ENCODE measurements at places on chromosomes 12 and 14.

DNA sequence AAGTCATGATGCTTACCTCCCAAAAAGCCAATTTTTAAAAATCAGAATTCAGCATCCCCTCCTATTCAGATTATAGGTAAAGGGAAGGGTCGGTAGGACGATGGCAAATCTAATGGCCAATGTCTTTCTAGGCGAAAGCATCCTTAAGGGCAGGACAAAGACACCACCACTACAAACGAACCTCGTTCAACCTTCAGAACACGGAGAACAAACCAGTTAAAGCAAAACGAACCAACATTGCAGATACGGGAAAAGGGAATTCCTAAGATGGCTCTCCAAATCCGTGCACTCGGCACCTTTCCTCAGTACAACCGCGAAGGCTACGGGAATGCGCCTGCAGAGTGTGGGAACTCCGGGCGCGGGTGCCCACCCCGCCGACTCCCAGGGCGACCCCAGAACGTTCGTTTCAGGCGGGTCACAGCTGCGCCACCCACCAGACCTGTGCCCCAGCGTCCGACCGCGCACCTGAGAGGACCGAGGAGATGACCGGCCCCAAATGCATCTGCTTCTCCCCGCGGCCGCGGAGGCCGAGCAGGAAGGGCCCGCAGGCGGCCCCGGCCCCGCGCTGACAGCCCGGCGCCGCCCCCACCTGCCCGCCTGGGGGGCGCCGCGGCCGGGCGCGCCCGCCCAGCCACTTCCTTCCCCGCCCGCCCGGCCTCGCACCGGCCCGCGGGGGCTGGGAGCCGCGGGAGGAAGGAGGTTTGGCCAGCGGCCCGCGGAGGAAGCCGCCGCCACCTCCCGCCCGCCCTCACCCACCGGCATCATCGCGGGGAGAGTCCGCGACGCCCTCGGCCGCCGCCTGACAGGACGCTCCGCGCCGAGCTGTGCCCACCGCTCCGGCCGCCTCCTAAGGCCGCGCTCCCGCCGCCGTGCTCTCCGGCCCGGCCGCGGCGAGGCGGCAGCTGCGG, 578 bp downstream of the PPP1R13B start:
- DNase-seq = peak; percentile 6

DNA sequence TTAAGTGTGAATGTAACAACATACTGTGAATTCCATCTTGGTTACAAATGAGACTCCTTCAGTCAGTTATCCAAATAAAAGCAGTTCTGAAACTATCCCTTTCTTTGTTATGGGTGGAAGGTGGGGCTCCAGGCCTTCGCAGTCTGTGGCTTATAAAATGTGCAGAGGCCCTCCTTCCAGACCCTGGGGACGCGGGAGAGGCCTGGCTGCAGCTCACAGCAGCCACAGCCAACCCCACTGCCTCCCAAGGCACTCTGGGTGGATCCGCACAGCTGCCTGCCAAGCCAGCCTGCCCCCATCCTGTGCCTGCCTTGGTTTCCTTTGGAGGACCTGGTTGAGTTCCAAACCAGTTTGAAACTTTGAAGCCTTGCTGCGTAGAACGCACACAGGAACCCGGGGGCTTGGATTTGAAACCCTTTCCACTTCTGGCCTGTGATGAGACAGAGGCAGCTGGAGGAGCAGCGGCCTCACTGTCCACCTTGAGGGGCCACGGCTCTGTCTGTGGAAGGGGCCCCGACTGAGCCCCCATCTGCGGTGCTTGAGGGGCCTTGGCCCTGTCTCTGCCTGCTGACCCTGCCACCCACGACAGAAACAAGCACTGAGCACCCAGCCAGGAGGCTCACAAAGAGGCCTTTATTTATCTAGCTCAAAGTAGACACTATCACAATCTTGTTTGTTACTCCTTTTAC, 30.4 kb downstream of the CCNK start:
- DNase-seq = no peak

GRCh38 chr14:101192661-101193000, 289.1 kb upstream of the RTL1 start:
- no peak for DNase-seq

DNA sequence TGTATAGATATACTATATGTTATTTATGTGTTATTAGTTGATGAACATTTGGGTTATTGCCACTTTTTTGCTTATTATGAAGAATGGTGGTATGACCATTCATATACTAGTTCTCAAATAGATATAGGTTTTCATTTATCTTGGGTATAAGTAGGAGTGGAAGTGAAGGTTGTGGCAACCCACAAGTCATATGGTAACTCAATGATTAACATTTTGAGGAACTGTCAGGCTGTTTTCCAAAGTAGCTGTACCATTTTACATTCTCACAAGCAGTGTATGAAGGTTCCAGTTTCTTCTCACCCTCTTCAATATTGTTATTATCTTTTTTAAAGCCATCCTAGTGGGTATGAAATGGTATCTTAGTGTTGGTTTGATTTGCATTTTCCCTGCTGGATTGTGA, 19.0 kb upstream of the MSRB3 start:
- DNase-seq = no peak

DNA sequence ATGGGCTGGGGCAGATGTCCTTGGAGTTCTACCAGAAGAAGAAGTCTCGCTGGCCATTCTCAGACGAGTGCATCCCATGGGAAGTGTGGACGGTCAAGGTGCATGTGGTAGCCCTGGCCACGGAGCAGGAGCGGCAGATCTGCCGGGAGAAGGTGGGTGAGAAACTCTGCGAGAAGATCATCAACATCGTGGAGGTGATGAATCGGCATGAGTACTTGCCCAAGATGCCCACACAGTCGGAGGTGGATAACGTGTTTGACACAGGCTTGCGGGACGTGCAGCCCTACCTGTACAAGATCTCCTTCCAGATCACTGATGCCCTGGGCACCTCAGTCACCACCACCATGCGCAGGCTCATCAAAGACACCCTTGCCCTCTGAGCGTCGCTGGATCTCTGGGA, 2.7 kb upstream of the SMIM41 start:
- DNase-seq = no peak

DNA sequence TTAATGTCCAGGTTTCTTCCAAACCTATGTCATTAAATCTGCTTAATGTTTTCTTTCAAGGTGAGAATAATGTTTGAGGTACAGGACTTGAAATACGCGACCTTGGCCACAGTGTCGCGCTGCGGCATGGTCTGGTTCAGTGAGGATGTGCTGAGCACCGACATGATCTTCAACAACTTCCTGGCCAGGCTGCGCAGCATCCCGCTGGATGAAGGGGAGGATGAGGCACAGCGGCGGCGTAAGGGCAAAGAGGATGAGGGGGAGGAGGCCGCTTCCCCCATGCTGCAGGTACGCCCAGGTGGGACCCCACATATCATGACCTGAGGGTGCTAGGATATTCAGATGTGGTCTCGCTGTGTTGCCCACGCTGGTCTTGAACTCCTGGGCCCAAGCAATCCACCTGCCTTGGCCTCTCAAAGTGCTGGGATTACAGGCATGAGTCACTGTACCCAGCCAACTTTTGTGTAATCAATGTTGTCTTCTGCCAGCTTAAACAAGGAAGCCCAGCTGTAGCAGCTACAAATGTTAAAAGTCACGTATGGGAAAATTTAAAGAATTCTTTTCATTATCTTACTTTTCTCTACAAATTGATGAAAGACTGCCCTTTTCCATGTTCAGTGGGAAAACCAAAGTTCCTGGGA, 50.8 kb downstream of the DYNC1H1 start:
- DNase-seq = no peak

DNA sequence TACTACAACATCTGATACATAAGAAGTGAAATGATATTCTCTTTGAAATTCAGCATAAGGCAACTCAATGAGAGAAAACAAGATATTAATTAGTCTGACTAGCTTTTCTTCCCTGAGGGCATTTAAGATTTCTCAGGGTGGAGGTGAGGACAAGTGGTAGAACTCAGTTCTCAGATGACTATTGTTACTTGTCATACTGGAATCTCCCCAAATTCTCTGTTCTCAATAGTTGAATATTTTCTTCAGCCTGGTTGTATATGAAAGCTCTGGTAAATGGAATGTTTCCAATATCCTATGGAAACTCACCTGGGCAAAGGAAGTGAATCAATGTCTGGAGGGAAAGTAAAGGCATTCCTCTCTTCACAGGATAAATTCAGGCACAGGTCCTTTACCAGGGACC, 18.2 kb upstream of the ITGA5 start:
- DNase-seq = no peak

GRCh38 chr12:49296034-49296835, 1.3 kb downstream of the PRPH start:
- peak; percentile 53 for DNase-seq

- DNase-seq = no peak
Measured at GRCh38 chr14:102965971-102966655, 43.6 kb downstream of the AMN start.

DNA sequence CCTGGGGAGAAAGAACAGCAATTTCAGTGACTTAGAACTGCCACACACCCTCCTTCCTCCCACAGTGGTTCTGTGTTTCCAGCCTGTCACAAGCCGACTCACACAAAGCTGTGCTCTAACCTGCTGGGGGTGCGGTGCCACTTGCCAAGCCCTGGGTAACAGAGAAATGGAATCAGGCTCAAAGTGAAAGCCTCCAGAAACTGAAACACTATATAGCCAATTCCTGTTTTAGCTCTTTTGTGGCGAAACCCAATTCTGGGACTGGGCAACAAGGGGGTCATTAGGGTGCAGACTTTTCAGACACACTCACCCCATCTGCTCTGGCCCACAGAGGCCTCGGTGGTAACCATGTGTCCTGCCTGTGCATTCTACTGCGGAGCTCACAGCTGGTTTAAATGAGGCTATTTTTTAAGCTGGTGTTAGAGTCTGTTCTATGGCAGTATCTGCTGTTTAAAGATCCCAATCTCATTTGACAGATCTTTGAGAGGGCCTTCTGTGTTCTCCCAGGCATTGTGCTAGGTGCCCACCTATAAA, 15.2 kb upstream of the ACTR6 start:
- no peak for DNase-seq

DNA sequence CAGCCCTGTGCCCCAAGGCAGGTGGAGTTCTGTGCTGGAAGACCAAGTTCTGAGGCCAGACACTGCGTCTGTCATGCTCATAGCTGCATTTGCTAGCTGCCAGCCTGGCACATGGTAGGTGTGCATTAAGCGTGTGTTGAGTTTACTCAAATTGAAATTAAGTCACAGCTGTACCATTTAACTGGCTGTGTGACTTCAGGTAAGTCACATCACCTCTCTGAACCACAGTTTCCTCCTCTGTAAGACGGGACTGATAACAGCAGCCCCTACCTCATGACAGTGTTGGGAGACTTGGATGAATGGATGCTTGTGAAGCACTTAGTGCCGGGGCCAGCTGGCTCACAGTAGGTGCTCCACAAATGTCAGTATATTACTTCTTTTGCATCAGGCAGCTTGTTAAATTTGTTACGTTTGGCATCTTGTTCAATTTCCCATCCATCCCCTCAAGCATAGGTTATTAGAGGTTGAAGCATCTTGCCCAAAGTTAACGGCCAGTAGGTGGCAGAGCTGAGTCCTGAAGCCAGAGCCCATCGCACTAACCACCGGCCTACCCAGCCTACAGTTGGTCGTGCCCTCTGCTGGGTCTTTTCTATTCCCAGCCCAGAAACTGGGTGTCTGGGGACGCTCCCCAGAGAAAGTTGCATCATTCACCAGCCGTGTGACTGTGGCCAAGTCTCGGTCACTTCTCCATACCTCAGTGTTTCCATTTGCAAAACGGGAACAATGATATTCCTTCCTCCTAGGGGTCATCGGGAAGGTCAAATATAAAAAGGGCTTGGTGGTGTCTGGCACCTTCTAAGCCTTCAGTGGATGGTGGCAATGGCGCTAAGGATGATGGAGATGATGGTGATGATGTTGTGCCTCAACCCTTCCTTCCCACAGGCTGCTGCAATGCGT, 4.5 kb downstream of the DAO start:
- peak; percentile 25 for DNase-seq

DNA sequence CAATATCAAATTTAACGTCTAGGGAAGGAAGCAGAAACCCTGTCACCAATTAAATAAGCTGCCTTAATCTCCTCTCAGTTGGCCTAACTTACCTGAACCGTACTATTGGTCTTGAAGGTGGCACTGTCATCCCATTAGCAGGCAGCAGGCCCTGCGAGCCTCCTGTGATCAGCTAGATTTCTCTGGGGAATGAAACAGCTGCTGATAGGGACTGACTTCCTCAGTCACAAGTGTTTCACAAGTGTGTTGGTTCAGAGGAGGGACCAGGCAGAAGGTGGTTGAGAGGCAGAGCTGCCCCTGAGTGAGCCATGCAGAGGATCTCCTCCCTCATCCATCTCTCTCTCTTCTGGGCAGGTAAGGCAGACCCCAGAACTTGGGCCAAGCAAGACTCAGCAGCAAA, 166.8 kb downstream of the DAD1 start:
- no peak for DNase-seq

DNA sequence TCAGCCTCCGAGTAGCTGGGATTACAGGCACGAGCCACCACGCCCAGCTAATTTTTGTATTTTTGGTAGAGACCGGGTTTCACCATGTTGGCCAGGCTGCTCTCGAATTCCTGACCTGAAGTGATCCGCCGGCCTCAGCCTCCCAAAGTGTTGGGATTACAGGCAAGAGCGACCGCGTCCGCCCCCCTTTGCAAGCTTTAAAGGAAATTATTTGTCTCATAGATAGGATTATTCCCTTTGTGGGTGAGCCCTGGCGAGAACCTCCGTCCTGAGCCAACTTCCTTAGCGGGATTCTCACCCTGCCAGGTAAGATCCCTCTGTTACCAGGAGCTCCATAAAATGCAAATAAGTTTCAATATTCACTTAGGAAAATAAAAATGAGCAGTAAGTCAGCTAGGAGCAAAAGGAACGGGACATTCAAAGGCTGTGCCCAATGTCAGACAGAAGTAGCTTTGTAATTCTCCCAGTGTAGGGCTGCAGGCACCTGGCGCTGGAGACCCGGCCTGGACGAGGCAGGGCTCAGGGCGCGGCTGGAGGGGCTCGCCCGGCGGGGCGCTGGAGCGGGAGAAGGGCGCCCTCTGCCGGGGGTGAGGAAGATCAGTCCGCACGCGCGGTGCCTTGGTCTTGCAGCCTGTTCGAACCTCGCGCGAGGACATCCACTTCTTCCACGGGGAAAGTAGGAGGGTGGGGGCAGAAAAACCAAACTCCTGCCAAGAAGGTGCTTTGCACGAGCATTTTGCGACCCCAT, 47.2 kb upstream of the PLXNC1 start:
- peak; percentile 71 for DNase-seq

DNA sequence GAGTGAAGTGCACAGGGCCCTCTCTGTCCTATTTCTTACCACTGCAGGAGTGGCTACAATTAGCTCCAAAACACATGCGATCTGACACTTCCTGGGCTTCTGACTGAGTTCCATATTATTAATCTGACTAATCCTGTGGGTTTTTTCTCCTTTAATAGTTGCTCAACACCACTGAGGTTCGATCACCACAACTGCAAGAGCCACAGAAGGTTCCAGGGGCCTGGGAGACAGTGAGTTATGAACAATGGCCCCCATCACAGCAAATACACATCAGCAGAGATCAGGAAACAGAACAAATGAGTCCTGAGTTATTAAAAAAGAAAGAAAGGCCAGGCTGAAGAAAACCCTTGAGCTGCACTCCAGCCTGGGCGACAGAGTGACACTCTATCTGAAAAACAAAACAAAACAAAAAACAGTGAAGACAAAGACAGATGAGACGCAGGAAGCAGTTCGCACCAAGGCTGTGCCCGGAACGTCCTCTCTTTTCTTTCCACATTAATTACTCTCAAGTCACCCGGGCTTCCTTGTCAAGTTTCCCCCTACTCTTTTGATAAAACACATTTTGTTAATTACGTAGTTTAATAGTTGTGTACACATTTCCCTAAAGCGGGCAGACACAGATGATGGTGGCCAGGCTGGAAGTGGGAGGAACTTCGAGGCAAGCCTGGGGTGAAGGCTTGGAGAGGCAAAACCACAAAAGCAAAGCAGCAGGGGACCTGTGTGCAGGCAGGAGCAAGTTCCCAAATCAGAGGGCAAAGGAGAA, 42.7 kb downstream of the CDC42BPB start:
- no peak for DNase-seq

Measured in activated T-helper 1 cell treated with anti-CD3 and anti-CD28 coated beads, Interleukin-12 subunit alpha, Interleukin-12 subunit beta, Interleukin-2, Interleukin-4 antibody, amounts not matched to agents 30 ng/mL and 10 ng/mL and 1 ng/mL, durations not matched to agents 14 hours and 24 hours and 36 hours (primary cell).